ENCODE measurements at places on chromosomes 1 and 21.

- no peak for DNase-seq
These were observed 44.8 kb downstream of the KCNJ15 start for GRCh38 chr21:38301321-38302214.

DNA sequence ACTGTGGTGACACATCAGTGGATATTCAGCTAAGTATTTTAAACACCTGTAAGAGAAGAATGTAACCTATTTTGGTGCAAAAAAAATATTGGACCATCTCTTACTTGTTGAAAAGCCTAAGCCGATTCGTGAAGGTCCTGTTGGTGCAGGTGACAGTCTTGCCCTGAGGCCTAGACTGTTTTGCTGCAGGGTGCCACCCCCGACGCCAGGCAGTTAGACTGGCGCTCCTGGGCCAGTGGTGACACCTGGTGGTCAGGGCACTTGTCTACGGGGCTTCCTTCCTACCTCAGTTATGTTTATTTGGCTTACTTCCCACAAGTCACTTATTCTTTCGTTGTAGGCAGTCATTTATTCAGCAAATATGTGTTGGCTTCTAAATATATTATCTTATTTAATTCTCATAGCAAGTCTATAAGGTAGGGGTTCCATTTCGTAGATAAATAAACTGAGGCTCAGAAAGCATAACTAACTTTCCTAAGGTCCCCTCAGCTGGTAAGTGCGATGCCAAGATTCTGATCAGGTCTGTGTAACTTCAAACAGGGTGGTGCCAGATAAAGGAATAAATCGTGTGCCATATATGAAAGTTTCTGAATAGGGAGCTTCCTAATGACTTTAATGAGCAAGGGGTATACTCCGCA is 1.9 kb downstream of the EEIG2 start:
- DNase-seq, result peak; percentile 52

GRCh38 chr1:80250573-80251168 is 1244.1 kb upstream of the ADGRL4 start:
- DNase-seq, result no peak

DNA sequence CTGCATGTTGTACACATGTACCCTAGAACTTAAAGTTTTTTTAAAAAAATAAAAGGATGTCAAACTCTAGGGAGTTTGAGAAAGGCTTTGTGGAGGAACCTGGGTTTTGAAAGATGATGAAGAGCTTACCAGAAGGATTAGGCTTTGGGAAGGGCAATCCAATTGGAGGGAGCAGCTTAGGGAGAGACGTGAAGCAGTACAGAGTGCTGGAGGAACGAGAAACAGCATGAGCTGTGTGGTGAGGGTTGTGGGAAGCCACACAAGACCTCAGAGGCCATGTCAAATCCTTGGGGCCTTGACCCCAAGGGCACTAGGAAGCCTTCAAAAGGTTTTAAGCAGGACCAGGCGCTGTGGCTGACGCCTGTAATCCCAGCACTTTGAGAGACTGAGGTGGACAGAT is 8.4 kb upstream of the KPNA6 start:
- DNase-seq, result no peak

- no peak for DNase-seq
These were observed 31.1 kb upstream of the POFUT2 start for GRCh38 chr21:45318556-45319404.

DNA sequence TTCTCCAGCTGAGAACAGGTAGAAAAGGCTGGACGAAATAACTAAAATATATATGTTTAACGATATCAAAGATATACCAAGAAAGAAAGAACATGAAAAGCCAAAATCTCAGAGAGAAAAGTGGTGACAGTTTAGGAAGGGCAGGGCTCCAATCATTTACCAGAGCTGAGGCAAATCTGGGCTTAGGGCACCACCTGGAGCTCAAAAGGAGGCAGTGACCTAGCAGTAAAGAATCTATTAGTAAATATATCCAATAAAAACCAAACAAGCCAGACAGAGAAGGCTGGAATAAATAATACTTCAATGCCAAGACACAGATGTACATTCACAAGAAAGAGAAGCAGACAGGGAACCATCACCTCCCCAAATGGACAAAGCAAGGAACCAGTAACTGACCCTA is 43.5 kb downstream of the CHIA start:
- DNase-seq, result no peak

GRCh38 chr1:156655151-156655903 is 13.4 kb downstream of the BCAN start:
- no peak for DNase-seq

- no peak for DNase-seq
These were observed 1159.8 kb upstream of the ADGRL2 start for GRCh38 chr1:80640978-80641377.

- DNase-seq, result no peak
These were observed 10.1 kb upstream of the SLAMF9 start for GRCh38 chr1:159964144-159964543.

DNA sequence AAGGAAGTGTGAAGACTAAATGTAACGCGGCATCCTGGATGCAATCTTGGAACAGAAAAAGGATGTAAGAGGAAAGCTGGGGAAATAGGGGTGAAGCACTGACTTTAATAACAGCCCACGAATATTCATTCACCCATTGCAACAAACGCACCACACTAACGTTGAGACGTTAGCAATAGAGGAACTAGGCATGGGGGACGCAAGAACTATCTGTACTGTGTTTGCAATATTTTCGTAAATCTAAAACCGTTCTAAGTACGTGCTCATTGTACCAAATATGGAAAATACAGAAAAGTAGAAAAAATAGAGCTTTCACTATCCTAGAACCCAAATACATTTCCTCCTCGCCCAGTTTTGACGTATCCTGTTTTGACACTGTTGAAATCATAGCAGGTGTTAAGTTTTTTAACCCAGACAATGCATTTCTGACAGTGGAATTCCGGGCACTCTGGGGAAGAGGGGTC is 3.9 kb downstream of the LAPTM5 start:
- no peak for DNase-seq

DNA sequence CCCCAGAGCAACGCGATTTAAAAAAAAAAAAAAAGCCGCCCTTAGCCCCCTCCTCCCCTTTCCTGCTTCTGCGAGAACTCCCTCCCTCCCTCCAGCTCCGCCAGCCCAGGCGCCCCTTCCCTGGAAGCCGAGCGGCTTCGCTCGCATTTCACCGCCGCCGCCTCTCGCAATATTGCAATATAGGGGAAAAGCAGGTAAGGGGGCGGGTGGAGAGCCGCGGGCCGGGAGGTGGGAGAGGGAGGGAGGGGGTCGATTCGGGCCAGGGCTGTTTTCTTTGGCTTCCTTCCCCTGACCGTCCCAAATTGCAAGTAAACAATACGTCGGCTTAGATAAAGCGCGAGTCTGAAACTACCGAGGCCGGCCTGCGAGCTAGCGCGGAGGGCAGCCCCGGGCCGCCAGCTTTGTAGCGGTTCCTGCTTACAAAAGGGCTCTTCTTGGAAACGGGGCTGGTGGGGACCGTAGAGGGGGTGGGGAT is 408 bp downstream of the LMO4 start:
- DNase-seq, result peak; percentile 35

DNA sequence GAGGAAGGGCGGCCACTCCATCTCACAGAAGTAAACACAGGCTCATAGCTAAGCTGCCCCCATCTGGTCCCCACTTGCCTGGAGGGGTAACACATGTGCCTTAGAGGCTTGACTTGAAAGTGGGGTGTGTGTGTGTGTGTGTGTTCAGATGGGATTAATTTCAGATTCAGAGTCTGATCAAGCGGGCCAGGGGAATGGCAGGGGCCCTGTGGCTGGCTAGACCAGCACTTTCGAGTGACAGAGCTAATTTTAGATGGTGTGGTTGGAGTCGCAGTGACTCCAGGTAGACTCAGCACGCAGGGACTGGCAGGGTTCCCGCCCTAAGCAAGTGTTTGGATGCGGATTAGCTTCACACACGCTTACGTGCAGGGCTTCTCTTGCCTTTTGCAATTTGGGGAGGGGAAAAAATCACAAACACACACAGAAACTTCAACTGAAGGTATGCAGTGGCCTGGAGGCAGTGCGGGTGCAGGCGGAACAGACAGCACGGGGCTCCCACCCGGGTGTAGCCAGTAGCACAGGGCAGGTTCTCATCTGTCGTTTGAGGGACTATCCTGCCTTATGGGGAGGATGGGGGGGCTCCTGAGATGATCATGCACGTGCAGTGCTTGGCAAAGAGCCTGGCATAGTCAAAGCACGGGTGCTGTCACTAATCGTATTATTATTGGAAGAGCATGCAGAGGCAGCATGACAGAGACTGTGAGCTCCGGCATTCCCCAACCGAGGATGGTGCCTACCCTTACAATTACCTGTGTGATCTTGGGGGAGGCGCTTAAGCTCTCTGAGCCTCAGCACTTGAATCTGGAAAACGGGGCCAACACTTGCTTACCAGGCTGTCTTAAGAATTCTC is 1.3 kb downstream of the EDN2 start:
- no peak for DNase-seq

GRCh38 chr1:233614743-233615521 is 1.0 kb downstream of the KCNK1 start:
- no peak for DNase-seq

DNA sequence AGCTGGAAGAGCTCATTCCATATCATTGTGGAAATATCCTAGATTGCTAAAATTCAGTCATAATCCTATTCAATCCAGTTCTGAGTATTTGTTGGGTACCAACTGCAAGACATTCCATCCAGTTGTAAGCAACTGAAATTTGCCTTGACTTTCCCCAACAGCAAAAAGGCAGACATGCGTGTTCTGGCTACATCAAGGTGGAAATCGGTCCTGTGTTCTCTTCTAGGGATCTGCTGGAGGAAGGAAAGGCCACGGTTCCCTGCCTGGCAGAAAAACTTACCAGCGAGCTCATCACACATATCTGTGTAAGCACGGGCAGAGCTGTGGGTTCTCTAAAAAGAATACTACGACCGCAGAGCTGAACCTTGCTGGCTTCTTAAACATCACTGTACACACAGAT is 17.5 kb downstream of the MX1 start:
- no peak for DNase-seq

- no peak for DNase-seq
These were observed 31.8 kb upstream of the KCND3 start for GRCh38 chr1:112021263-112021662.

DNA sequence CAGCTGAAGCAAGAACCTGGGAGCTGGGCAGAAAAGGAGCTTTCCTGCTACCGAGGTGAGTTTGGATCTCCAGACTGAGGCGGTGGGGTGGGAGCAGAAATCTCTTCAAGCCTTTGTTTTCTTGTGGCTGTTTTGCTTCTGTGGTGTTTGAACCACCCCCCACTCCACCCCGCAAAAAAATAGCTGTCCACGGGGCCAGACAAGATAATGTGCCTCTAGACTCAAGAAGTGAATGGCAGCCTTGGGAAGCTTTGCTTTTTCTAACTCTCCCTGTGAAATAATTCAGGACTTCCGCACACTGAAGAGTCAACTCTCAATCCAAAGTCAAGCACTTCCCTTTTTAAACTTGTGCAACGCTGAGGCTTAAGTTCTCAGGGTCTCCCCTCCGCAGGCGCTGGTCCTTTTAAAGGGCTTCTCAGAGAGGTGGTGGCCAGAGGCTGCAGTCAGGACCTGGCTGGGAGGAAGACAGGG is 159.6 kb upstream of the COA6 start:
- DNase-seq, result no peak

DNA sequence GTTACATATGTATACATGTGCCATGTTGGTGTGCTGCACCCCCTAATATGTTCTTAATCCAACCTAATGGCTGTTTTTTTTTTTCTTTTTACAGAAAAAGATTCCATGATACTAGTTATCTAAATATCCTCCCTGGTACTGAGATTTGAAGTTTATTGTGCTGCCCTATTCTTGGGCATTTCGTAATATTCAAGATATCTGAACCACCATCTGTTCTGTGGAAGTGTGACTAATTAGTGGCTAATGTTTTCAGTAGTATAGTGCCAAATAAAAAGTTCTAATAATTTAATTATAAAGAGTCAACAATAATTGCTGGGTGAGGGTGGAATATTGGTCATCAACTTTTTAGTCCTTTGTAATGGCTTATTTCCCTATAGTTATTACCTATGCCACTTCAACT is 217.5 kb downstream of the GABPA start:
- no peak for DNase-seq

GRCh38 chr1:94265906-94266305 is 28.5 kb upstream of the ARHGAP29 start:
- no peak for DNase-seq

Data from activated CD8-positive, alpha-beta memory T cell treated with anti-CD3 and anti-CD28 coated beads for 48 hours (primary cell).